Right ventricle myocardium inferior (tissue), 1 donor: ENCODE measurements at places on chromosomes 12 and 14. TPM values are rescaled to one million over a fixed set of nuclear protein-coding genes. Genes with fewer than 3 reads are reported as not detected.

KRT72 gene
- not detected for total RNA-seq

ACOT4 gene
- total RNA-seq = 0.97 TPM

CSAD gene
- 10.8 TPM for total RNA-seq

SMCO2 gene
- not detected for total RNA-seq

WNT1 gene
- not detected for total RNA-seq

TAS2R42 gene
- not detected for total RNA-seq

KRT8 gene
- total RNA-seq = 117 TPM

DERA gene
- 21.5 TPM for total RNA-seq

- no peak for DNase-seq
These were observed 196.1 kb downstream of the ALG10 start for GRCh38 chr12:34218193-34219045.

DNA sequence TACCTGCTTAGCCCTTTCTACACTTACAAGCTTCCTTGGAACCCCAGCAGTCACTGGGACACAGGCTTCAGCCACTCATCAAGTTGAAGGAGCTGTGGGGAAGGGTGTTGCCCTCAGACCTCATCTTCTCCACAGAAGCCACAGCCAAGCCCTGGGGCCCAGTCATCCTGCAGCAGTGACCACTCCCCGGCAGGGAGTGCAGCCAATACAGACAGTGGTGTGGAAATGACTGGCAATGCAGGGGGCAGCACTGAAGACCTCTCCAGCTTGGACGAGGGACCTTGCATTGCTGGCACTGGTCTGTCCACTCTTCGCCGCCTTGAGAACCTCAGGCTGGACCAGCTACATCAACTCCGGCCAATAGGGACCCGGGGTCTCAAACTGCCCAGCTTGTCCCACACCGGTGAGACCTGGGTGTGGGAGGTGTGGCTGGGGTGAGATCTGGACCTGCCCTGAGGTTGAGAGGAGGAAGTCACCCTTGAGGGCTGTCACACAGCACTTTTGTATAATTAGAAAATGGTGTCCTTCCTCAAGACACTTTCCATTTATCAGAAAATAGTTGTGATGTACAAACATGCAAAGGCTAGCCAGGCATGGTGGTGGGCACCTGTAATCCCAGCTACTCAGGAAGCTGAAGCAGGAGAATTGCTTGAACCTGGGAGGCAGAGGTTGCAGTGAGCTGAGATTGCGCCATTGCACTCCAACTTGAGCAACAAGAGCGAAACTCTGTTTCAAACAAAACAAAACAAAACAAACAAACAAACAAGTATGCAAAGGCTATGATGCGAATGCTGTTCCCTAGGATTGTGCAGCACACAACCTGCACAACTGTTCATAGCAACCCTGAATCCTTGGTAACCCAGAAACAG, 9.9 kb downstream of the GLI1 start:
- no peak for DNase-seq

DNA sequence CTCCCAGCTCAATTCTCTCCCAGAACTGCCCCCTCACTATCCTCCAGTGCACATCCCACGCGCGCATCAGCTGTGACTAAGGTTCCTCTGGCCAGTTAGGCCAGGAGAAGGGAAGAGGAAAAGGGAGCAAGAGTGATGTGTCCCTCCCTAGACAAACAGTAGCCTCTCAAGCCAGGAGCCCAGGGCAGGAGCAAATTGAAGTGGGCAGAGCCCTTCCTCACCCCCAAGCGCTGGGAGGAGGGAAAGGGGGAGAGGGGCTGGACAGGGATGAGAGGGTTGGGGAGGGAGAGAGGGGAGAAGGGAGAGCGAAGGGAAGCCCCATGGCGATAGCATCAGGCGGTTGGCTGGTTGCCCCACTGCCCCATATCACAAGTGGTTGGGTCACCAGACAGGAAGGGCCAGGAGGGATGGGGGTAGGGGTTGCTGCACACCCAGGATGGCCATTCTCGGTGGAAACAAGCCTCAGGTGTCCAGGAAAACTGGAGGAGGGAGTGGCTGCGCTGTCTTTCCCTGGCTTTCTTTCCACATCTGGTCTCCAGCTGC, 1.1 kb downstream of the CD63 start:
- DNase-seq = peak; percentile 76

DNA sequence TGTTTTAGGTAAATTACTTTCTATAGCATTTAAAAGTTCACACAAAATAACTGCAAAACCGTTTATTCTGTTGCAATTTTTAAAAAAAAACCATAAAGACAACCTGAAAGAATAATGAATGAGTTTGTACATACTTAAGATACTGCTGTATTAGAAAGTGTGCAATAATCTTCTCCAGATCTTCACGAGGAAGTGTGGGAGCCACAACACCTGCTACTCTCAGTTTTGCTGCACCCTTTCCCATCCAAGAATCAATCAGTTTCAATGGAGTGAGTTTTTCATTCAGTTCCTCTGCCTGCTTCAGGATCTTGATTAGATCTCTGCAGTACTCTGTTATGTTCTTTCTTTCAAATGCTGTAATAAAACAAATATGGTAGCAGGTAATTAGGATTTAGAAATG, 30.1 kb downstream of the RECQL start:
- no peak for DNase-seq

- DNase-seq = no peak
These were observed 21.0 kb downstream of the IGF1 start for GRCh38 chr12:102459314-102459713.

DNA sequence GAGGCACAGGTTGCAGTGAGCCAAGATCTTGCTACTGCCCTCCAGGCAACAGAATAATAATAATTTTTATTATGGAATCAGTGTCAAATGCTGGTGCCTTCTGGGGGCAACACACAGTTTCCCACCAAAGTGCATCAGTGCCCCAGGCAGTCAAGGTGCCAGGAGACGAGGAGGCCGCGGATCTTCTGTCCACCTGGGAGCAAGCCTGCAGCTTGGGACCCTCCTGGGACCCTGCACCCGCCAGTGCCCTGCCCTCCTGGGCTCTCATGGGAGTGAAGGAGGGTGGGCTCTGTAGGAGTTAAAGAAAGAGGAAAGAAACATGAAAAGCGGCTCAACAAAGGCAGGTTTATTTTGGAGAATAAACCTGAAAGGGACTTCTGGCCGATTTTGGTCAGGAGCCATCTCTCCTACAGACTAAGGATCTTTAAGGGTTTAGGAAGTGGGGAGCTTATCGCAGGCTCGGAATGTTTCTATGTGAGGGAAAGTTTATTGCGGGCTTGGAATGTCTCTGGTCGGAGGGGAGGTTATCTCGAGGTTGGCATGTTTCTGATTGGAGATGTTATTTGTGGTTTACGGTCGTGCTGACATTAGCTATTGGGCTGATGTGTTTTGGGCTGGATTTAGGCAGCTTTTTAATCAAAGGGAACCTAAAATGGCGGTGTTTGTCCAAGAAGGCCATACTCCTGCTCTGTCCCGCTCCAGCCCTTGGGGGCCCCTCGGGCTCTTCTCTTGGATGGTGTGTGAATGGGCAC, 1.1 kb upstream of the ASPG start:
- no peak for DNase-seq

DNA sequence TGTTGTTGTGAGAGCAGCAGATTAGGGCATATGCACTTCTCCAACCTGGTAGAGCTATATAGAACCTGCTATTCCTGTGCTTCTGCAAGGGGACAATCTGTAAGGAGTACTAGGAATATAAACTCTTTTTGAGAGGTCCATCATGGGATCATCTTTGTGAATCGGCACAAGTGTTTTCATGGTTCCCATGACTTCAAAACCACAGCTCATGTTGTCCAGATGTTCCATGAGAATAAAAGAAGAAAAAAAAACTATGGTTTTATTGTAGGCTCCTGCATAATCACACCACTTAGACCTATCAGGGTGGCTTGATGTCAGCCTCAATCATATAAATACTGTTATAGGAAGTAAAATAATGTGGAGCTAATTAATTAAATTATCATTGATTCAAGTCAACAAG, 311.4 kb upstream of the ATP2B1 start:
- DNase-seq = no peak

DNA sequence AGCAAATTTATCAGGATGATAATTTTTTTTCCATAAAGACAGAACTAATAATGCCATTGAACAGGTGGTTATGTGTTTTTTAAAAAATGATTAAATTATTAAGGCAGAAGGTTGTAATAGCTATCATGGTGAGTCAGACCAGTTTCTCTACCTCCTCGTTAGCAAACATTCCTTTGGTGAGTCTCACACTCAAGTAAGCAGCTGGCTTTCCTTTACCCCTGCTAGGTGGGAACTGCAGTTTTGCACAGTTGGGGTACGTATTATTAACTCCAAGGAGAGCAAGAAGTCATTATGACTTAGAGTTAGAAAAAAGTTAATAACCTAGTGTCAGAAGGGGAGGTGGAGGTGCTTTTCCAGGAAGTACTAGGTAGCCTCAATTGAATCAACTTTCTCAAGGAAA, 165.3 kb downstream of the SNAPC1 start:
- DNase-seq = no peak

GRCh38 chr14:106209755-106210154, 683.4 kb downstream of the TMEM121 start:
- DNase-seq = no peak

DNA sequence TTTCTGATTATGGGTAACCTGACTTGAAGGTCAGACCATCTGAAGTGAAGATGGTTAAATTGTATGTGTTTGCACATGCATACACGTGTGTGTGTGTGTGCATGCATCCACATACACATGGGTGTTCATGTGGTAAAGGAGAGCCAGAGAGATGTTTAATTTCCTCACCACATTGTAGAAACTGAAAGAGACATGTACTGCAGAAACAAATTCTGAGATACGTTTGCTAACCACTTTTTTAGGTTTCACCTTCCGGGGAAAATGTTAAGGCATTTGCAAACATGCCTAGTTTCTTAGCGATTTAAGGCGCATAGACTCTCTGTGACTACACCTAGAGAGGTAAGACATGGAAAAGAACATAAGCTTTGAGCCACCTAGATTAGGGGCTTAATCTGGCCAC, 362.9 kb downstream of the RAD51B start:
- DNase-seq = no peak

GRCh38 chr12:482061-482460, 22.3 kb downstream of the B4GALNT3 start:
- no peak for DNase-seq

DNA sequence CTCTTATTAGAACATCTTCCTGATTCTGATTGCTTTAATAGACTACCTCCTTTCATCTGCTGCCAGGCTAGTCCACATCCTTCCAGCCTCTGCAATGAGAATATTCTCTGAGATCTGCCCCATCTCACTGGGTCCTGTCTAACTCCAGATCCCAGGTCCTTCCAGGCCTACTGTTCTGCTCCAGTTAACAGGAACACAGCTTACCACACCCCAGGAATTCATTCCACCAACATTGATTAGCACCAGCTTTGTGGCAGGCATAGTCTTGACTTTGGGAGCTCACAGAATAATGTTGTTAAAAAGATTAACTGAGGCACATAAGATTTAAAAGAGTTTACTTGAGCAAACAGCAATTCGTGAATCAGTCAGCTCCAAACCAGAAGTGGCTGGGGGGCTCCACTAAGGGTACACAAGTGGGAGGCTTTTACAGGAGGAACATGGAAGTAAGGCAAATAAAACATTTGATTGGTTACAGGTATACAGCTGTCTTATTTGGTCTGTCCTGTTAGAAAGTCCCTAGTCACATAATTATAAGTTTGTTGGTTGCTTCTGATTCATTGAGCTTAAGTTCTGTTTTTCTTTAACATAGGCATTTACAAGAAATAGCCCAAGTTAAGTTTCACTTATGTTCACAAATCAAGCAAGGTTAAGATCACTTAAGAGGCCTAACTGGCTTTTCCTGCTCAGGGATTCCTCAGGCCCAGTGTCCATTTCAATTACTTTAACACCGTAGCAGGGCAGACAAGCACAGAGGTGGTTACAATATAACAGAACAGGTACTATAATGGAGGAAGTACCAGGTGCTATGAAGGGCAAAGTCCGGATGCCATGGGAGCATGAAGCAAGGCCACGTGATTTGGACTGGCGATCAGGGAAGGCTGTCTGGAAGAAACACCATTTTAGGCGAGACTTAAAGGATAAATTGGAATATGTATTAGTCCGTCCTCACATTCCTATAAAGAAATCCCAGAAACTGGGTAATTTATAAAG, 12.2 kb upstream of the MYH7 start:
- no peak for DNase-seq

- no peak for DNase-seq
These were observed 113.2 kb downstream of the CAND1 start for GRCh38 chr12:67382241-67382871.

DNA sequence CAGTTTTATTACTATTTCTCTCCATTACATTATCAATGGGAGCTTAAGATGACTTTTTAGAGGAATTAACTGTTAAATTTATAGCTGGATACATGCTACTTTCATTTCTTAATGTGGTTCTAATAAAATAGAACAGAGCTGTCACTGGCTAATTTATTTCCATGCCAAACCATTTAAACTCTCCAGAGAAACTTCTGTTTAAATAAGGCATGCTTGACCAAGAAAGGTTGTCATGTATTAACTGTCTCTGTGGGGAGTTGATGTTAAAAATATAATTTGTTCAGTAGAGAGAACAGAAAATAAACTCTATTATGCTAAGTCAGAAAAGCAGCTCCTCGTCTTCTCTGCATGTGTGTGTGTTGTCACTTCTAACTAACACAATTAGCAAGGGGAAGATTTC, 447.4 kb downstream of the SLC16A7 start:
- no peak for DNase-seq

DNA sequence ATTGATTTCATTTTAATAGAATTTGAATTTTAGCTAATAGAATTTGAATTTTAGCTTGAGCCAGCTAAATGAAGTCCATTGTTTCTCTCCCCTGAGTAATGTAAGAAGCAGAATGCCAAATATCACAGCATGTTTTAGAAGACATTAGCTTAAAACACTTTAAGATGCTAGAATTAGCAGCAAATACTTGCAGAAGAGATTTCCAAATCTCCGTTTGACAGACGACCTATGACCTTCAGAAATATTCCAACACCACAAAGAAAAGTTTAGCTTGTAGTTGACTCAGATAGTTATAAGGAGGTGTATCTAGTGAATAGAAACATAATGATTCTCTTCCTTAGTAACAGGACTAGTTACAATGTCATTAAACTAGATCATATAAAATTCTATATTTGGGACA, 51.7 kb upstream of the MYF6 start:
- DNase-seq = no peak

DNA sequence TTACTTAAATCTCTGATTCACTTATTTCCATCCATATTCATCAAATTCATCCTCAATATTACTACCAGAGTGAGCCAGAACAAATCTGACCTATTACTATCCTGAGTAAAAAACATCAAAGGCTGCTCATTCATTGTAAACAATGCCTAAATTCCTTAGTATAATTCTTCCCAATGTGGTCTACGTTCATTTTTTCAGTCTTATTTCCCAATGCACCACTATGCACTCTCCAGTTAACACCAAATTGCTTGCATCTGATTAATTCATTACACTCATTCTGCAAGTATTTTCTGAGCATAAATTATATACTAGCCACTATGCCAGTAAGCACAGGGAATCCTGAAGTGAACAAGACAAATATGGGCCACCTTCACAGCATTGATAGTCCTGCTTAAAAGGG, 110.0 kb downstream of the EPS8 start:
- no peak for DNase-seq
